ENCODE measurements at places on chromosomes 1 and 21. TPM values are rescaled to one million over a fixed set of nuclear protein-coding genes. Genes with fewer than 3 reads are reported as not detected.

Gene SMPDL3B
- total RNA-seq, result 1.8 TPM

DNA sequence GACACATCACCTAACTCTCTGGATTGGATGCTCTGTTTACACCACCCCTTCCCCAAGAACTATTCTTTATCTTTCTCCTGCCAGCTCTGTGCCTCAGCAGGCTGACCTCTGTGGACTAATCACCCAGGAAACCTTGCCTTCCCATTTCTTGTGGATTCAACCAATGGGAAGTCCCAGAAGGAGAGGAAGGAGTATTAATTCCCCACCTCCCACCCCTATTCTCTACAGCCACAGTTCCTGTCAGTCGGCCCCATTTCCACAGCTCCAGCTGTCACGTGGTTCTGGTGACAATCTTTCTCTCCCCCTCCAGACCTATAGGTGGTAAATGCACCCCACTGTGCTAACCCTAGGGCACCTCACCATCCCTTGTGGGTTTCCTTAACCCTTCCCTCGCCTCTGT lies 46.8 kb upstream of the SSBP3 start:
- no peak for DNase-seq

Gene FGR
- total RNA-seq, result not detected

- DNase-seq, result peak; percentile 84
Observed at GRCh38 chr1:225655509-225656258, 2.8 kb upstream of the ENAH start.

Gene TRAF3IP3
- not detected for total RNA-seq

Data from glomerular endothelial cell (primary cell).